Activated CD4-positive, alpha-beta T cell treated with anti-CD3 and anti-CD28 coated beads for 48 hours (primary cell): ENCODE measurements at places on chromosomes 5 and 9.

DNA sequence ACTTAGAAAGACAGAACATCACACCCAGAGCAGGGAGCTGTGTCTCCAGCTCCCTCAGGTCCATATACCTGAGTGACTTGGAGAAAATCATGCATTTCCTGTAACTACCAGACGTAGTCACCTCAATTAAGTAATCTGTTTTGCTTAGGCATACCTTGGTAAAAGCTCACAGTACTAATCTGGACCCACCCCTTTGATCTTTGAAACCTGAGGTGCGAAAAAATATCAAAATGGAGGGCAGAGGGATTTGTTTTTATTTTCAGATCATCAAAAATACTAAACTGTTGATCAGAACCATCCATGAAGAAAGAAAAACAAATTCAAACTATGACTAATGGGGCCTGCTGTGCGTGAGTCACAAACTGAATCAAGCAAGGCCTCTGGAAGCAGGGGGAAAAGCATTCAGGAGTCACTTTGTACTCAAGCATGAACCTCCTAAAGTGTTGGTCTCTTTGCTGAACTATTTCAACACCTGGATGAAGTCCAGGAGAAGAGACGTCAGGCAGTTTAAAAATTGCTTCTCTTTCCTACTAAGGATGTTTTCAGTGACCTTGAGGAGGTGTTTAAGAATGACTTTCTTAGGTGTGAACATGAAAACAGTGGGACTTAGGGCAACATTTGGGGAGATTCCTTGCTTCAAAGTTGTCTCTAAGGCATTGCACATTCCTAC is 76.3 kb downstream of the MUSK start:
- DNase-seq: no peak

DNA sequence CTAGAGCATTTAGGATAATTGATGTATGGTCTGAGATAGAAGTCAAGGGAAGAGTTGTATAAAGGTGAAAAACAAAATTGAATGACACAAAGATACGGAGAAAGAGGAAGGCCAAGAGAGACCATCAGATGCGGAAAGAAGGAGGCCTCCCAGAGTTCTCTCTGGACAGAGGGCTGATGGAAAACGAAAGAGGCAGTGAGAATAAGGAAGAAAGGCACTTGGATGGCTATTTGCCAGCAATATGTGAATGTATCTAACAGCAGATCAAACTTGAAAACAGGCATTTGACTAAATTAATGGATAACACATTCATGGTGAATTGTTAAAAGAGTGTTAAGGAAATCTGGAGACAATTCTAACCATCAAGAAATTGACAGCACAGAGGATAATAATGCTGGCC is 2.4 kb upstream of the DOCK8 start:
- DNase-seq: no peak

DNA sequence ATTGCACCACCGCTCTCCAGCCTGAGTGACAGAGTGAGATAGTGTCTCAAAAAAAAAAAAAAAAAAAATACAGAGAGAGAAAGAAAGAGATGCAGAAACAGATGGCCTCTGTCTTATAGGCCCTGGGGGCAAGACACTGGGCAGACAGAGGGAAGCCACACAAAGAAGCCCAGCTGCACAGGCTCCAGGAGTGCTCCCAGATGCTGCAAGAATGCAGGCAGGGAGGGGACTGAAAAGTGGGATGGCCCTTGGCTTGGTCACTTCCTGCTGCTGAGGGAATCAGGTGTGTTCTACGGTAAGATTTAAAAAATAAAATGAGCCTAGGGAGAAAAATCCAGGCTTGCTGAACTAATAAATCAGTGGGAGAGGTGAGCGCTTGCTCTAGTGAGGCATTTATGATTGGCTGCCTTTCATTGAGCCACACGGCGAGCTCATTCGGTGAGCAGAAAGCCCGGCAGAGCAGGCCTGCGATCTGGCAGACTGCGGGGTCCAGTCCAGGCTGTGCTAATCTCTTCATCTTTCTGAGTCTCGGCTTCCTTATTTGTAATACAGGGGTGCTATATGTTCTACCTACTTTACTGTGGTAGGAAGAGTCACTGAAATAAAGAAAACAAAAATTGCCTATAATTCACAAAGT is 80.6 kb downstream of the RAD23B start:
- DNase-seq: no peak

DNA sequence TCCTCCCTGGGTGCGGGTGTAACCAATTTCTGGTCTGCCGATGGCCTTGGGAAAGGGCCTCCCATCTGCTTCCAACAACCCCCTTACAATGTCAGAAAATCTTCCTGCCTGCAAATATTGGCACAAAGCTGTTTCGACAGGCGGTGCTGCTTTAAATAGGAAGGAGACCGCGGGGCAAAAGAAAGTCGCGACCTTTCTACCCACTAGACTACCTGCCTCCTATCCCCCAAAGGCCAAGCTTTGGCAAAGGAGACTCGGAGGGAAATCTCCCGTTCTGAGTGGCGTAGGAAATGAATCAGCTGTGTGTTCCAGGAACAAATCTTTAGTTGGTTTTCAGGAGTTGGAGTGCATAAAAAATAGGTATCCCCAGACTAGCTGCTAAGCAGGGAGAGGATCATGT is 36.8 kb upstream of the NFIB start:
- no peak for DNase-seq

DNA sequence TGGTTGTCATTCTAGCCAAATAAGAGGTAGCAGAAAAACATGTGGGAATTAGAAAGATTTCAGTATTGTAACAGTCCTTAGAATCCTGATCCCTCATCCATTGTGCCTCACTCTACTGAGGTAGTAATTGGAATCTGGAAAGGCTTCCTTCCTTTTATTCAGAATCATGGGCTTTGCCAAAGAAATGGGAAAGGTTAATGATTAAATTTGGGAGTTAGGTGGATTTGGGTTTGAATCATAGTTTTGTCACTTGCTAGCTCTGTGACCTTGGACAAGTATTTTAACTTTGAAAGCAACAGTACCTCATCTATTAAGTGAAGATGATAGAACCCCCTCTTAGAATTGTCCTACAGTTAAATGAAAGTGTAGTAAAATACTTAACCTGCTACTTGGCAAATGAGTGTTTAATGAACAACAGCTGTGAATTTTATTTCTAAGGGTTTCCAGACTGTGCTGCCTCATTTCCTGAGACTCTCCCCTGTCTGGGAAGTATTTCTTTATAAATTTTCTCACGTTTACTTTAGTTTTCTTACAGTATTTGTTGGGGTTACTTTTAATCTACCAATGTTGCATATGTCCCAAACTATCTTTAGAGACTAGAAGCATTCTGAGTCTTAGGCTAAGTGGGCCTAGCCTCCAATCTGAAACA is 11.7 kb downstream of the SPDL1 start:
- no peak for DNase-seq

GRCh38 chr5:140840978-140841962 is at the start of gene PCDHA8:
Gene PCDHA8, plus strand, starts transcription at chr5:140841187. Its CDS starts 135 bp downstream, at chr5:140841322.
- DNase-seq: peak; percentile 35

- no peak for DNase-seq
Observed at GRCh38 chr9:123825342-123826060, 104.4 kb downstream of the DENND1A start.

DNA sequence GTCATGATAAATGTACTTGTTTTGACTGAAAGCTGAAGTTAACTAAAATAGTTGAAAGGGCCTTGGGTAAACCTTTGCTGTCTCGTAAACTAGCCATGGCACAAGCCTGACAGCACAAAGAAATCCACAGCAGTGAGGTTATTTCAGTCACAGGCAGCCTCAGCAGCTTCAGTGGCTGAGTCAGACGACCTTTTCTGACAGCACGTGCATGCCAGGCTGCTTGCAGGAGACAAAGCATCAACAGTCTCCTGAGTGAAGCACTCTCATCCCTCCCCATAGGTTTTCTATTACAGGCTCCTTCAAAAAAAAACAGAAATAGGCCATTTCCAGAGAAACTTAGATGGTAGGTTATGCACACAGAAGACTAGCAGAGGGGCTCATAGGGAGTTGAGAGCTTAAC is 34.6 kb downstream of the OXCT1 start:
- peak; percentile 56 for DNase-seq

DNA sequence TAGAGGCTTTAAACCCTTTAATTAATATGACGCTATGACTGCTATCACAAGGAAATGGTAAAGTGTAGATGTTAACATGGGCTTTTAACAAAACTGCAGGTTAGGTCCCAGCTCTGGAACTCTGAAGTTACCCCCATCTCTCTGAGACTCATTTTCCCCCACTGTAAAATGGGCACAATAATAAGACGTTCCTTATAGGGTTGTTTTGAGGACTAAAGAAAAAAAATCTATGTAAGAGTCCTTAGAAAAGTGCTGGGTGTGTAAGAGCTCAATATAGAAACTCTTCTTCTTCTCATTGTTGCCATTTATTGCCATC is 45.8 kb upstream of the STK32A start:
- DNase-seq: no peak

DNA sequence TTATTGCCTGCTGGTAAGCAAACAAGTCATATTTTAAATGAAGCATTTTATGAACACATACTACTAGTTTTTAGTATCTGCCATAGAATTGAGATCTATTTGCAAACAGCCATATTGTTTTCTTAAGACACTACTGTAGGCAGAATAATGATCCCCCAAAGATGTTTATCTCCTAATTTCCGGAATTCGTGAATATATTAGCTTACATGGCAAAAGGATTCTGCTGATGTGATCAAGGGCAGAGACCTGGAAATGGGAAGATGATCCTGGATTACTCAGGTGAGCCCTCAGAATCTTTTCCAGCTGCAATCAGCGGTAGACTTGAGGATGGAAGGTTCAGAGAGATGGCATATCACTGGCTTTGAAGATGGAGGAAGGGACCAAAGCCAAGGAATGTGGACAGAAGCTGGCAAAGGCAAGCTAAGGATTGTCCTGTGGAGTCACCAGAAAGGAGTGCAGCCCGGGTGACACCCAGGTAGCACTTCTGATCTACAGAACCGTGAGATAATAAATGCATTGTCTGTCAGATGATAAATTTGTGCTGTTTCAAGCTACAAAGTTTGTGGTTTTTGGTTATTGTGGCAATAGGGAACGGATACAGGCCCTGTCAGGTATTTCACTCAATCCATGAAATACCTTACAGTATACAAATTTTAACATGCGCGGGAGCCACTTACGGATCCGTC is 1.0 kb upstream of the ERCC6L2 start:
- DNase-seq: no peak

- DNase-seq: peak; percentile 93
Observed at GRCh38 chr5:157172403-157172802, 6.3 kb upstream of the GARIN3 start.

DNA sequence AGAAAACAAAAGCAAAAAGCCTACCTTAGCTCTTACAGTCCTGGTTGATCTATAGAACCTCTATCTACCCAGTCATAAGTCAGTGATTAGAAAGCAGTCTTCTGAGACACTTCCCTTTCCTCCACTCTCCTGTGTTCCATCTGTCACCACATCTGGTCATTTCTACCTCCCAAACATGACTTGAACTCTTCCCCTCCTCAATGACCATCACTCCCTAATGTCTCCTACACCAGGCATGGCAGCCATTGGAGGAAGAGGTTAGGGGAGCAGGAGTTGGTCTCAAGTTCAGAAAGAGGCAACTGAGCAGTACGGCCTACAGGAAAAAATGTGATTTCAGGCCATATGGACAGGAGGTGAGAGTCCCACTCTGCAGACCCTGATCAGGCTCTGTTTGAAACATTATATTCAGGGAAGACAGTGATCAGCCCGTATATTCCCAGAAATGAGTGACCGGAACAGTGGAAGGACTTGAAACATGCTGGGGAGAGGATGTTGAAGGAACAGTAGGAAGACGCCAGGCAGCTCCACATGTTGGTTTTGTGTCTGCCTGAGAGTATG is 12.0 kb downstream of the ABLIM3 start:
- no peak for DNase-seq

- peak; percentile 14 for DNase-seq
Observed at GRCh38 chr5:33300209-33300742, 140.5 kb upstream of the TARS1 start.

- no peak for DNase-seq
Observed at GRCh38 chr5:33367416-33367815, 73.3 kb upstream of the TARS1 start.

DNA sequence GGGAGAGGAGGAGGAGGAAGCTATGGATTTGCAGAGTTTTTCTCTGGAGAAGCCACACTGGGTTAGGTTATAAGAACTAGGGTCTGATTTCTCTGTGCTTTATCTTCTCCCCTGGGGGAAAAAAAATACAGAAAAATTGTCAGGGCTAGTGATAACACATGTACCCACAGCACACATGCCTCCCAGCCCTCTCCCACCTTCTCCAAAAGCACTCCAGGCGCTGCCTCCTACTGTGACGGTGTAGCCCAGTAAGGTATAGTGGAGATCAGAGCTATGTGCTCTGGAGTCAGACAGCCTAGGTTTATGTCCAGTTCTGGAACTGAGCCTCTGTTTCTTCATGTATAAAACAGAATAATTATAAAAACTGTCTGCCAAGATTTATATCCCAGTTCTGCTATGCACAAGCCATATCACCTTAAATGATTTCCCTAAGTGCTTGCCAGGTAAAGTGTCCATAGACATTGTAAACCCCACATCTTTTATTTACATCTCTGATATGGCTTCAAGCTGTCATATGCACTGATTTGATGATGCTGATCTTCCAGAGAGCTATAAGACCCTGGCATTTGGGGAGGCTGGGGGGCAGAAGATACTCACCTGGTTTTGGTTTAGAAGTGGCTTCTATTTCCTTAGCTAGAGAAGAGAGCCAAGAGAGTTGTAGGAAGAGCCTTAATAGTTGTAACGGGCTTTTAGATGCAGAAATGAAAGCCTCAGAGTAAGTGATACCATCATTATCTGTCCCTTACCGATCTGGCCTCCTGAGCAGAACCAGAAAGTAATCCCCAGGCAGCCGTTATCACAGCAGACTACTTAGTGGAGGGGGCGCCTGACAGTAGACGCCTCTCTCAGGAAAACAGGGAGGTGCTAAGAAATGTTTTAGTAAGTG is 7.6 kb downstream of the SLC1A3 start:
- DNase-seq: no peak

- DNase-seq: no peak
Observed at GRCh38 chr5:33944543-33945132, 8.5 kb downstream of the RXFP3 start.

DNA sequence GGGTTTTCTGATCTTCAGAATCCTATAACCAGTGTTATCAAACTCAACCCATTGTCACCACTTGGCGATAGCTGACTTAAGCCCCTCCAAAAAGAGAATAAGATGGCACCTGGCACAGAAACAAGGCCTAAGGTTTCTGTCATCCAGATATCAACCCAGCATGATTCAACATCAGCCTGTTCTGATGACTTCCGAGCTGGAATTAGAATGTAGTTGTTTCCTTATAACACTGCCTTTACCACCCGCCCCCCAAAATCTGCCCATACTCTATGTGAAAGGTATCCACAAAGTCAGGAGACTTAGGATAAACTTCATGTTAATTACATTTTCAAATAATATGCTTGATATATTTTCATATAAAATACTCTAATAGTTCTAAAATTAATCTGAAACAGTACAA is 5.2 kb downstream of the KLF9 start:
- no peak for DNase-seq

- no peak for DNase-seq
Observed at GRCh38 chr9:2291980-2292704, 277.0 kb downstream of the SMARCA2 start.

DNA sequence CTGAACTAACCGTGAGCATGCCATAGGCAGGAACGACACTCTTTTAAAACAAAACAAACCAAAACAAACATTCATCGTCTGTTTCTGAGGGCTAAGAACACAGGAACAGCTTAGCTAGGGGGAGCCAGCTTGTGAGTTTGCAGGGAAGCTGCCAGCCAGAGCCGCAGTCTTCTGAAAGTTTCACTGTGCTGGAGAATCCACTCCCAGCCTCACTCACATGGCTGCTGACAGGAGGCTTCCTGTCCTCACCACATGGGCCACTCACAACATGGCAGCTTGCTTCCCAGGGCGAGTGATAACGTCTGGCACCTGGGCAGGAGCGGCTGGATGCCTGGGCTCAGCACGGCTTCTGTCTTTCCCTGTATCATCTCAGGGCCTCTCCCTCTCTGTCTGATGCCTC is 275.2 kb downstream of the MSX2 start:
- no peak for DNase-seq
